ENCODE measurements at places on chromosomes 12 and 14.

DNA sequence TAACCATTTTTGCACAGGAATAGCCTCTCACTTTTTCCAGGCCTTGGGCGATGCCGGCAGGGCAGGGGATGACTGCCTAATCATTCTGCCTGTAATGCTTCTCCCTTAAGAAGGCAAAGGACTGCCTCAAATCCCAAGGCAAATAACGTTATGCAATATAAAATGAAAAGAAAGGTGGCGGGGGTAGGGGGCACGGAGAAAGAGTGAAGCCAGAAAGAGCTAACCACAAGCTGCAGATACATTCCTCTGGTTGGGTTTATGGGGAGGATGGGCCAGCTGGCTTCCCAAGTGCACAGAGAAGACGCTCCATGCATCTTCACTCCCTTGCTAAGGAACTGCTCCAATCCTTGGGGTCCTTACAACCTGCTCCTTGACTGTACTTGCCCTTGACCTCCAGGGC lies 229.5 kb downstream of the FOXN3 start:
- no peak for DNase-seq

GRCh38 chr12:57430112-57430930 lies 522 bp downstream of the R3HDM2 start:
- no peak for DNase-seq

- no peak for DNase-seq
These were observed 188.9 kb upstream of the FOXG1 start for GRCh38 chr14:28577711-28578131.

GRCh38 chr14:77260199-77260598 lies 10.8 kb downstream of the NGB start:
- DNase-seq = no peak

DNA sequence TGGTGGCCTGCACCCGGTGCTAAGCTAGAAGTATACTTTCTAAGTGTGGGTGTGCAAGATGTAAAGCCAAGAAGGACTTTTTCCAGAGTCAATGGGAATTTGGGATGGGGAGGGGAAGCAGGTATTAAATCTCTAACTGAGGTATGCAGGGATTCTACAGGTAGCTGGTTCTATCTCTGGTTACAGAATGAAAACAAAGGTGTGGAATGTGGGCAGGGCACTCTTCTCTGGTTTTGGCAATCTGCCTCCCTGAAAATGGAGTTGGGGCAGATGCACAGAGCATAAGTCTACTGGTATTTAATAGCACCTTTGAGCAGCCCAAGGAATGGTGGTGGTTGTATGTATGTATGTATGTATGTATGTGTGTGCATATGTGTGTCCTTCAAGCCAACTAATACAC lies 66.7 kb upstream of the PPP1R12A start:
- DNase-seq = no peak

DNA sequence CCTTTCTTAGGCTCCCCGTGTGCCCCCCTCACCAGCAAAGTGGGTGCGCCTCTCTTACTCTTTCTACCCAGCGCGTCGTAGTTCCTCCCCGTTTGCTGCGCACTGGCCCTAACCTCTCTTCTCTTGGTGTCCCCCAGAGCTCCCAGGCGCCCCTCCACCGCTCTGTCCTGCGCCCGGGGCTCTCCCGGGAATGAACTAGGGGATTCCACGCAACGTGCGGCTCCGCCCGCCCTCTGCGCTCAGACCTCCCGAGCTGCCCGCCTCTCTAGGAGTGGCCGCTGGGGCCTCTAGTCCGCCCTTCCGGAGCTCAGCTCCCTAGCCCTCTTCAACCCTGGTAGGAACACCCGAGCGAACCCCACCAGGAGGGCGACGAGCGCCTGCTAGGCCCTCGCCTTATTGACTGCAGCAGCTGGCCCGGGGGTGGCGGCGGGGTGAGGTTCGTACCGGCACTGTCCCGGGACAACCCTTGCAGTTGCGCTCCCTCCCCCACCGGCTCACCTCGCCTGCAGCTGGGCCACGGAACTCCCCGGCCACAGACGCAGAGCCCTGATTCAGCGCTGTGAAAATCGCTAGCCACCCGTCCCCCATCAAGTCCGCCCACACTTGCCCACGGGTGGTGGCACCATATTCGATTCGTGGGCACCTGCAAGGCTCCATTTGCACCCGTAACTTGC lies 1.3 kb downstream of the TMEM233 start:
- DNase-seq = no peak

- no peak for DNase-seq
These were observed at the start of gene PDZRN4 for GRCh38 chr12:41188058-41188840. TSS of gene PDZRN4 (plus strand) at chr12:41188320.

GRCh38 chr14:50955373-50956043 lies 11.2 kb upstream of the PYGL start:
- DNase-seq = no peak

- DNase-seq = peak; percentile 23
These were observed 840 bp downstream of the MRPL52 start for GRCh38 chr14:22830443-22831010.

DNA sequence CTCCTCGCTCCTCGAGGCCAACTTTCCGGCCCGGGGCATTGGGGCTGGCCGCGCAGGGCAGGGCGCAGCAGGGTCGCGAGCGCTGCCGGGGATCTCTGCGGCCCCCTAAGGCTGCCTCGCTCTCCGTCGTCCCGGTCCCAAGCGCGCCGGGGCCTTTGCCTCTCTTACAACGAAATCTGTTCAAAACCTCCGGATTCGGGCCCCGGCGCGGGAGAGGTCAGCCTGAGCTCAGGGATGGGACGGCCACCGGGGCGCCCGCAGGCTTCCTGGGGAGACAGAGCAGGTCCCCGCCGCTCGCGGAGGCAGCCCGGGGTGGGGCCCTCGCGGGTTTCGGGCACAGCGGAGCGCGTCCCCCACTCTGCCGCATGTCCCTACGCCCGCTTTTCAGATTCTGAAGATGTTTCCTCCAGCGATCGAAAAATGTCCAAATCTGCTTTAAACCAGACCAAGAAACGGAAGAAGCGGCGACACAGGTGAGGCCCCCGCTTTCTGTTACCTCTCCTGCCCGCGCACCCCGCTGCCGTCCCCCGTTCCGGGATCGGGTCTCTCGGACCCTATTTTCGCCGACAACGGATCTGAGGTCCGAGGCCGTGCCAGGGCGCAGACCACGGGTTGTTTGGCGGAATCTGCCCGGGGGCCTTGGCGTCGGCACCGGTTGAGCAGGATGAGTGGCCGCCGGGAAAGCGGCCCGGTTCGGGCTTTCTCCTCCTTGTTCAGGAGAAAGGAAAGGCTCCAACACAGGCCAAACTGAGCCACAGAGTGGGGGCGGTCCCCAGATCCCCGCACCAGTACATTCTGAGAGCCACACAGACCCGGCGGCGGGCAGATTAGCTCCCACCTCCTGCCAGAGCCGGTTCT lies 1.8 kb downstream of the VSX2 start:
- DNase-seq = no peak

GRCh38 chr12:116474331-116474730 lies 84.8 kb upstream of the MAP1LC3B2 start:
- no peak for DNase-seq

GRCh38 chr12:43099691-43100163 lies 452.3 kb downstream of the ADAMTS20 start:
- DNase-seq = no peak

DNA sequence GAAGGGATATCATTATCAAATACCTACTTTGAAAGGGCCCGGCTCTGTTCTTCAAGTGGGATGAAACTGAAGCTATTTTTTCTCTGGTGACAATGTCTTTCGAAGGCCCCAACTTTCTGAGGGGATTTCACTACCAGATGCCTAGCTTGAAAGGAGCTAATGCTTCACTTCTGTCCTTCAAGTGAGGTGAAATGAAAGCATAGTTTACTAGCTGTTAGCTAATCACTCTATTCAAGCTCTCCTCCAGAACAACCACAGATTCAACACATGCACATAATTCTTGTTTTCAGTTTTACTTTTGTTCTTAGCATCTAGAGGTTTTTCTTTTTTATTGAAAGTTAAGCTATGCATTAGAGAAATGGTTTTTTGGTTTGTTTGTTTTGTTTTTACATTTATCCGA lies 571.4 kb downstream of the NOVA1 start:
- DNase-seq = no peak

GRCh38 chr12:89862511-89863445 lies 154.1 kb upstream of the ATP2B1 start:
- DNase-seq = peak; percentile 77

DNA sequence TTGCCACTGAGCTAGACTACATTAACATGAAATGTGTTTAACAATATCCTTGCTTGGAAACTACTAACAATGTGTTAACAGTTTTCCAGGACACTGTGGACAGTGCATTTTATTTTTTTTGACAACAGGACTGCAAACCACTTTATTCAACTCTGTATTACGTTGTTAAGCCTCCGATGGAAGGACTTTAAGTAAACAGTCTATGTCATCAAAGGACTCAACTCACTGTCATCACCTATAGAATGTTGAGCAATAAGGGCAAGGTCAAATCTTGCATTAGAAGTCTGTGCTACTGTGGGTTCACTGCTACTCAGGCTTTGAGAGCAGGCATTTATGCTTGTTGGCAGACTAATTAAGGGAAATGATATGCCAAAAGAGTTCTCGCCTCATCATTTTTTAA lies 483.7 kb downstream of the FLRT2 start:
- DNase-seq = no peak

GRCh38 chr12:77943466-77943865 lies 112.8 kb downstream of the NAV3 start:
- no peak for DNase-seq

GRCh38 chr12:43655586-43655985 lies 103.0 kb downstream of the PUS7L start:
- no peak for DNase-seq

- peak; percentile 55 for DNase-seq
These were observed 3.0 kb downstream of the WNT1 start for GRCh38 chr12:48980953-48981756.

GRCh38 chr14:45785240-45785639 lies 532.2 kb upstream of the MIS18BP1 start:
- no peak for DNase-seq

GRCh38 chr12:107439026-107439738 lies 246.4 kb upstream of the PWP1 start:
- DNase-seq = no peak

GRCh38 chr14:105313381-105314286 lies 914 bp upstream of the PACS2 start:
- peak; percentile 9 for DNase-seq

GRCh38 chr12:127297327-127297726 lies 969.6 kb upstream of the TMEM132C start:
- DNase-seq = no peak

DNA sequence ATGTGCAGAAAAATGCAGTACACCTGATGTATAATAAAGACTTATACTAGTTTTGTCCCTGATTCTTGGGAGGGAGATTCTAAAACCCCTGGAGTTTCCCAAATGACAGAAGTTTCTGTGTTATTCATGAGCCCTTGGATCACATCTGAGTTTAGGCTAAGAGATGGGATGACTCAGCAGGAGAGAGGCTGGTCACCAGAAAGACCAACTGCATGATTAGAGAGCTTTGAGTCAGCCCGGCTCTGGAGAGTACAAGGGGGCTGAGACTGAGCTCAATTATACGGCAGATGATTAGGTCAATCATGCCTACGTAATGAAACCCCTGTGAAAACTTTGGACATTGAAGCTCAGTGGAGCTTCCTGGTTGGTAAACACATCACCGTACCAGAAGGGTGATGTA lies 174.2 kb downstream of the SSPN start:
- DNase-seq = no peak

DNA sequence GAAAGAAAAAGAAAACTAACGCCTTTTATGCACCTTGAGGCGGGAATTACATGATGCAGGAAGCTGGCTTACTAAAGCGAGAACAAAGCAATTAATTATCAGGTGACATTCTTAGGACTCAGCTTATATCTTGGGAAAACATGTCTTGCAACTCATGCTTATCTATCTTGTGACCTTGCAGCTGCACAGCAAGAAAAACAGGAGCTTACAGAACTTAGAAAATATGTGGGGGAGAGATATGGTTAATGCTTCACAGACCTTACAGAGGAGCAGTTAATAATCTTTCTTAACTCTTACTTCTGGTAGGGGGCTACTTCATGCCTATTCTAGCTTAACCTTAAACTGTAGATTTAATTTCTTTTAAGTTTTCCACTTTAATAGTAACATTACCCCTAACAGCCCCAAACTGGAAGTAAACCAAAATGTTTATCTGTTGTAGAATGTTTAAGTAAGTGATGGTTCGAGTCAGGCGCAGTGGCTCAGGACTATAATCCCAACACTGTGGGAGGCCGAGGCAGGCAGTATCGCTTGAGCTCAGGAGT lies 13.2 kb upstream of the OR11G2 start:
- DNase-seq = no peak

DNA sequence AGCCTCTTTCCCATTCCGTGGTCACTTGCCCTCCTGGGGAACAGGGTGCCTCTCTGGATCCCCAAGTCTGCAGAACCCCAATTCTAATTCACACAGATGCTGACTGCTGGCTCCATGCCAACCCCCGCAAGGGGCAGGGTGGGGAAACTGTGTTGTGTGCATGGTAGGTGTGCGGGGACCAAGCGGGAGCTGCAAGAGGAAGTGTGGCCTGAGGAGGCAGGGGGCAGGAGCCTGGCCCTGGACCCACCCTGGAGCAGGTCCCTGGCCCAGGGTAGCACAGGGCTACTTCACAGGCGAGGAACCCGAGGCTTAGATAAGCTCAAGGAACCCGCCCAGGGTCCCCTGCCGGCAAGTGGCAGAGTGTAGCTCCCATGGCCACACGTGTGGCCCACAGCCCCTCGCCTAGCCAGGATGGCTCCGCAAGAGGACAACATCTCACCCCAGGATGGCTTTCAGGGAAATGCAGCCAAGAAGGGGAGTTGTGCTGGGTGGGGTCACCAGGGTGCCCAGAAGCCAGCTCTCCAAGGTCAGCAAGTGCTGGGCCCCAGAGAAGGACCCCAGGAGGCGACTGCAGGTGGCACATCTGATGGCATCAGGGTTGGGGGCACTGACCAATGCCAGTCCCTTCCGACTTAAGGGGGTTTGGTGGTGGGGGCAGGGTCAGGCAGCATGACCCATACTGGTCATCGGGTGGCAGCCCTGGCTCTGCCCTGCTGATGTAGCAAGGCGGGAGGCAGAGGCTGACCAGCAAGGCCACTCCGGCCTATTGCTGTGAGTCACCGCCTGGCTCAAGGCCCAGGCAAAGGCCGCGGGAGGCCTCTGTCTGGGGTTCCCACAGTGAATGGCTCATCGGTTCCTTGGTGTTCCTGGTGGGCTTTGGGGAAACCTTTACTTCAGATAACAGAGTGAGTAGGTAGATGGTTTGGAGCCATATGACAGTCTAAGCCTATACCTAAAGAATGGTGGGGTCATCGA lies 37.3 kb upstream of the EML1 start:
- no peak for DNase-seq

- DNase-seq = no peak
These were observed 101.5 kb downstream of the PDE6H start for GRCh38 chr12:15074351-15074750.

DNA sequence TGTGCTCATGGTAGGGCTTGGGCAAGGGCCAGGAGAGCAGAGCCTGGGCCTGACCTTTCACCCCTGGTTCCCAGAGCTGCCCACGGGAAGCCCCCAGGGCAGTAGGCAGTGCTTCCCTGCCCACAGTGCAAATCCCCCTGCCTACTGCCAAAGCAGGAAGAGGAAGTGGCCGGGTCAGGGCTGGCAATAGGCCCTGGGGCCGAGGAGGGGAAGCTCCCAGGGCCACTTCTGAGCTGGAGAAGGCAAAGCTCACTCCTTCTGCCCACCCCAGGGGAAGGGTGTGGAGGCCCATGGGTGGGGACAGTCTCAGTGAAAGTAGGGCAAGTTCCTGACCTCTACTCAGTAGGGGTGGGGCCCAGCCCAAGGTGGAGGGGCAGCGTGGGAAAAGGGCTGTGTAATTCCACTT lies 5.4 kb upstream of the NR4A1 start:
- DNase-seq = no peak
